NAMALWA (cell line): ENCODE measurements at places on chromosomes 5 and 9.
A peak's percentile ranks its signal among the peaks of the same experiment; 100 is the strongest.

DNA sequence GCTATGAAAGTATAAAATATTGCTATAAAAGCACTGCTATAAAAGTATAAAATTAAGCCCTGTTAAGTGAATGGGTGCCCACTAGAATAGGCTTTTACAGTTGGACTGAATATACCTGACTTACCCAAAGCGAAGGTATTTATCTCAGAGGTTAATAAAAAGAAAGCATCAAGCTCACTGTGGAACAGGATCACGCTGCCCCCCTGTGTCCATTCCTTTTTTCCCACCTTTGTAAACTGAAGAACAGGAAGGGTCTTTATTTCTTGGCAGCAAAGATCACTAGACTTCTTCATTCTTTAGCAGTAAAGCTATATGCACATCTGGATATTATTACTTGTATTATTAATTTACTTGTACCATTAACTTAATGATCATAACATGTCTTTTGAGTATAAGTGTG lies 22.1 kb upstream of the PLPP6 start:
- DNase-seq = peak; percentile 22

- DNase-seq = no peak
These were observed 58.5 kb downstream of the APTX start for GRCh38 chr9:32942755-32943460.

- no peak for DNase-seq
These were observed 142.0 kb upstream of the CHD1 start for GRCh38 chr5:99070822-99071221.

GRCh38 chr9:15240927-15241326 lies 66.1 kb downstream of the TTC39B start:
- no peak for DNase-seq

GRCh38 chr9:16236882-16237281 lies 633.6 kb downstream of the BNC2 start:
- no peak for DNase-seq

DNA sequence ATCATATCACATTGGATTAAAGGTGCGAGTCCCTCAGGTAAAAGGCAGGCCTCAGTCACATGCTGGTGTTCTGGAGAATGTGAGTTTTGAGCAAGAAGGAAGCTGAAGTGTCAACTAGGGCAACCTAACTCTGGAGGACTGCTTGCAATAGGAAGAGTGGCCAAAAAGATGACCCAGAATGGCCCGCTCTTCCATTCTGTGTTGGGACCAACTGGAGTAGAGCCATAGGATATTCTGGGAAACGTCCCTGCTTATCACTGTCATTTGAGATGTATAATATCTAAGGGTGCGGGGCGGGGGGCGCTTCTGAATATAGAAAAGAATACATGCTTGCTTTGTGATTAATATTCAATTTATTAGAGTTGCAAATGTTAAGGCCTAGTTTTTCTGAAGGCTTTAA lies 7.1 kb upstream of the TRIM7 start:
- DNase-seq = no peak
